ENCODE measurements at places on chromosomes 2 and 18.

- no peak for DNase-seq
Measured at GRCh38 chr2:213723707-213724106, 439.4 kb downstream of the SPAG16 start.

DNA sequence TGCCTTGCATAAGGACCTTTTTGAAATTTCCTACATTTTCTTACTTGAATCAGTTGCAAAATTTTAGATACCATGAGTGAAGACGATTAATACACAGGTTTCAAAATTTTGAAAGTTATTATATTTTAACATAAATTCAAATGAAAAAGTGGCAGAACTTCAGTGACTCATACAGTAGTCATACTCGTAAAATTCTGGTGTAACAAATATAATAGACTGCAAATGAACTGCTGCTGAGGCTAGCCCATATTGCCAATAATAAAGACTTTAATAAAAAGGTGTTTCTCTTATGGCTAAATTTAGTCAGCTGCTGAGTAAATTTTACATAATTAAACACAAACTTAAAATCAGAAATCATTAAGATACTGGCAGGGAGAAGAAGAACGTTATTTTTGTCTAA, 36.9 kb downstream of the MSH6 start:
- DNase-seq: peak; percentile 21

DNA sequence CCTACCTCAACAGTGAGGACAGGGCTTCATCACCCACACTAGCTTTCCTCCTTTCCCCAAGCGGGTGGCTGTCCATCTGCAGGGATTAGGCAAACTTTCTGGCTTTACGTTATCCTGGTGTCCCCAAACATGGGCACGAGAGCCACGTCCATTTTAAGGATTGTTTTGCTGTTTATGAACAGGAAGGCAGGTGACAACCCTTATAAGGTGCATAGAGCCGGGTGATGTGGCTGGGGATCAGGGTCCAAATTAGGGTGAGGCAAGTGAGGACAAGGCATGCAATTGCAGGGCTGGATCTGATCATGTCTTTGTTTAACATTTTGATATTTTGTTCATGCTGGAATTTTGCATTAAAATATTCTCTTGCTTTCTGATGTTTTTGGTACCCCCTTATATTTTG, 27.6 kb upstream of the ITGA6 start:
- no peak for DNase-seq

- peak; percentile 33 for DNase-seq
Measured at GRCh38 chr2:23602116-23602515, 217.1 kb downstream of the KLHL29 start.

- DNase-seq: peak; percentile 4
Measured at GRCh38 chr2:18005411-18005810, 126.9 kb downstream of the KCNS3 start.

GRCh38 chr2:238257786-238258700, 18.2 kb upstream of the HES6 start:
- no peak for DNase-seq

DNA sequence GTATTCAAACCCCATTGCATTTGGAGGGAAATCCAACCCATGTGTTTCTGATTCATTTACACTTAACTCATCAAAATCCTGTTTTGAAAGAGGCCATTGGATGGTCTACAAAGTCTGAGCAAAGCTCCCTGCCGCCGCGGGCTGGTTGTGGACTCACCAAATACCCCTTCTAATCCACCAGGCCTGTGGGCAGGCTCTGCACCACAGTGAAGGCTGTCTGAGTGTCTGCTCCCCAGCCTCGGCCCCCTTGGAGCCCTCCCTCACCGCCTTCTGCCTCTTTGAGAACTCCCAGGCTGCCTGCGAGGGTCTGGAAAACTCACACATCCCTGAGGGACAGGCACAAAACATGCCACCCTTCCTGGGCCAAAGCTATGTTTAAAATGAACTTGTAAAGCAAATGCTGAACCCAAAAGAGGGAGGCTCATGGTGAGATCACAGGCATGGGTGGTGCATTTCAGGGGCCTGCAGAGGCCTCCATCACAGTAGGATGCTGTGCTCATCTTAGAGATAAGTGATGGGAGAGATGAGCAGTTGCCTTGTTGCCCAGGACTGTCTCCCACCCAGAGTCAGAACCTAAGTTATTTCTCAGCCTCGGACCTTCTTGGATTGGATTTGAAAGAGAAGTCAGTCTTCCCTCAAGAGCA, 225.0 kb downstream of the CYP26B1 start:
- DNase-seq: no peak

DNA sequence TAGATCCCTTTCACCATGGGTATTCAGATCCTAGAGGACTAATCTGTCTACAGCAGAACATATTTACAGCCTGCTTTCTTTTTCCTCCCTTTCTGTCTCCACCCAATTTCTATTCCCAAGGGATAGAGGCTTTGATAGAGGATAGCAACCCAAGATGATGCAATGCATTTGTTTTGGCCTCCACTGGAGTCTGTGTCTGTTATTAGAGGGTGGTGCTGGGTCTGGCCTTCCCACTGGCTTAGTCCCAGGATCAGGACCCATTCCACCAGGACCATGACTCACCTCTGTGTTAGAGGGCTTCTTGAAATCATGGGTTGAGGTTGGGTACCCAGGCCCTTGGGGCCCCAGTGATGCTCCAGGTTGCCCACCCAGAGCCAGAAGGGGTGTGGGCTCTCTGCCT, 239.7 kb upstream of the TNP1 start:
- DNase-seq: peak; percentile 23

- no peak for DNase-seq
Measured at GRCh38 chr2:240455647-240456446, 20.4 kb downstream of the GPC1 start.

- no peak for DNase-seq
Measured at GRCh38 chr18:56982766-56983165, 164.1 kb upstream of the BOD1L2 start.

Data from fibroblast of villous mesenchyme (primary cell).